Fibroblast of upper back skin (primary cell): ENCODE measurements at places on chromosomes 1 and 21.

- no peak for DNase-seq
Measured at GRCh38 chr1:160489513-160490261, 33.4 kb downstream of the SLAMF6 start.

- no peak for DNase-seq
Measured at GRCh38 chr1:157952601-157953000, 40.8 kb upstream of the KIRREL1 start.

GRCh38 chr21:25895565-25896205 lies 160.9 kb downstream of the GABPA start:
- peak; percentile 36 for DNase-seq

DNA sequence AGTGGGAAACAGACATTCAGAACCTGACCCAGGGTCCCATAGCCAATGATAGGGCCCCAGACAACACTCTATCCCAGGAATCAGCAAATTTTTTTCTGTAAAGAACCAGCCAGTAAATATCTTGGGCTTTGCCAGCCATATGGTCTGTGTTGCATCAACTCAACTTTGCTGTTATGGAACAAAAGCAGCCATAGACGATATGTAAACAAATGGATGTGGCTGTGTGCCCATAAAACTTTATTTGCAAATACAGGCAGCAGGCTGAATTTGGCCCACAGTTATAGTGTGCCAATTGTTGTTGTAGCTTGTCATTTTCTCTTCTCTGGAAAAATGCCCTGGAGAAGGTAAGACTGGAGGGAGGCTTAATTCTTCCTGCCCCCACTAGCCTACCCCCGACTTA lies 431.1 kb upstream of the VAMP3 start:
- no peak for DNase-seq

- DNase-seq = no peak
Measured at GRCh38 chr1:92663775-92664174, 121.1 kb downstream of the EVI5 start.

DNA sequence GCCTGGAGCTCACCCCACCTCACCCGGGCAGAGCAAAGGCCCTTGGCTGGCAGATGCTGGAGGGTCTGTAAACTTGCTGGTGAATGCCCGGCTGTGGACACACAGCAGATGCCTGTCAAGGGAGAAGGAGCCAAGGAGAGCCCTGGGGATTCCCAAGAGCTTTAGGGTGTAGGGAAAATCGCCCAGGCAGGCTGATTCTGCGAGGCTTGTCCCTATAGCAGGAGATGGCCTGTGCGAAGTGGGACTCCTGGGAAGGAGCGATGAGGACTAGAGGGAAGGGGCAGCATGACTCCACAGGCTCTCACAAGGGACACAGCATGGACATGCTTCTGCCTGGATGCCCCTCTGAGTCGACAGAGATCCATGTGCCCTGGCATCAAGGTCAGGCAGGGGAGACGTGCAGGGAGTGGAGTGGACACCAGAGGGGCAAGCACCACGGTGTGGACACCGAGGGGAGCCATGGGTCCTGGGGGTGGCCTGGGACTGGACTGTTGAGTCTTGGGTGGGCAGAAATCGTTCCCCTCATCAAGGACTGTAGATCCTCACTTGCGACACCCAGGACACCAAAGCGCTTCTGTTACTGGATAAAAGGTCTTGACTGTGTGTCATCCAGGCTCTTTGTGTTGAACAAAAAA lies 71.4 kb upstream of the ABCG1 start:
- DNase-seq = no peak

DNA sequence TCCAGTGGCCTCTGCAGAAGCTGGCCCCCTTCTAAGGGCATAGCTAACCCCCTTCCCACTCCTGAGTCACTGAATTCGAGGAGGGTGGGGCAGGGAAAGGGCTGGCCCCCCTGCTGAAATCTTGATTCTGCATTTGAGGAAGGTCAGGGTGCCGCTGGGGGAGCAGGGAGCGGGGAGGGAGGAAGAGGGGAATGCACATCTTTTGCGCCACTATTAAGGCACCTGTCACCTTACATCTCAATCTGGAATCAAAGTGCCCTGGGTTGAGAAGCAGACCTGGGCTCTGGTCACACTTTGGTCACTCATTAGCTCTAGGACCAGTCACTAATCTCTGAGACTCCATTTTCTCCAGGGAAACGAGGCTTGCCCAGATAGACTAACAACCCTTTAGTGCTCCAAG lies 62.0 kb downstream of the TOR1AIP2 start:
- no peak for DNase-seq

DNA sequence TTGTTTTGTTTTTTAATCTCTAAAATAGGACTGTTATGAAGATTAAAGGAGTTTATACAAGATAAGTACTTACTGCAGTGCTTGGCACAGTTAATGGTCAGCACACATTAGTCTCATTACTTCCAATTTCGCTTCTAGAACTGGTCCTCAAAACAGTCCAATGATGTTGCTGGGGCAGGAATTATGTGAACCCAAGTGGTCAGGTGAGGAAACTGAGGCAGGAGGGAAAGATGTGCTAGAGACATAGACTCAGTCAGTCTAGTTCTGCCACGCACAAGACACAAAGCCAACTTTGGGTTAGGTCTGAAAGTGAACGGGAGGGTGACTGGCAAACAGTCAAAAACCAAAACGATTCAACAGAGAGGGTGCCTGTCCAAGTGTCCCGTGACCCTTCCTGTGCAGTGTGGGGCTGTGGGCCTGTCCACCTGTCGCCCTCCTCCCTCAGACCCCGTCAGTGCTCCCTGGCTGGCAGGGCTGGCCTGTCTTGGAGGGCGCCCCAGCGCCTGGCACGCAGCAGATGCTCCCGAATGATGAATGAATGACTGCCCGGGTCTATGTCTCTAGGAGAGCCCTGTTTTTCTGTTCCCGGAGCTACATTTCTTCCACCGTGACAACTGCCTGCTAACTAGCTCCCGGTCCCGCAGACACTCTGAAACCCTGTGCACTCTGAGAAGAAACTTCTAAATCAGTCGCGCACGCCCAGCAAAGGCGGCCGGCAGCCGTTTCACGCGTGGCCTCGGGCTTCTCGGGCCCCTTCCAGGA lies 2.4 kb downstream of the LRP8 start:
- no peak for DNase-seq

DNA sequence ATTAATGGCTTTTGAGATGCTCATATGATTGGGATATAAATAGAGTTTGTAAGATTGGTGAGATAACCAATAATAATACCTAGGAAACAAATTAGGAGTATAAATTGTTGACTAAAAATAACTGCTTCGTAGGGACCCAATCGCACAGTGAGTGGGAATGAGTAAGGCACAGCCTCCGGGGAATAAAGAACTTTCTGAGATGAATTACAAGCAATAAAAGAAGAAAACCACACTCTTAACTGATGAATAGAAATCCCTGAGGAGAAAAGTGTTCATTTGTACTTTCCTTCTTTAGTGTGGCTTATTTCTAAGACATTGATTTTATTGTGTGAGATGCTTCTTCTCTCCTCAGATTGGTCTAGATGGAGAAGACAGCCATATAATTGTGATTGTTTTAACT lies 443.4 kb upstream of the PRMT6 start:
- peak; percentile 27 for DNase-seq

- peak; percentile 33 for DNase-seq
Measured at GRCh38 chr1:66685265-66685664, 67.0 kb upstream of the DYNLT5 start.

DNA sequence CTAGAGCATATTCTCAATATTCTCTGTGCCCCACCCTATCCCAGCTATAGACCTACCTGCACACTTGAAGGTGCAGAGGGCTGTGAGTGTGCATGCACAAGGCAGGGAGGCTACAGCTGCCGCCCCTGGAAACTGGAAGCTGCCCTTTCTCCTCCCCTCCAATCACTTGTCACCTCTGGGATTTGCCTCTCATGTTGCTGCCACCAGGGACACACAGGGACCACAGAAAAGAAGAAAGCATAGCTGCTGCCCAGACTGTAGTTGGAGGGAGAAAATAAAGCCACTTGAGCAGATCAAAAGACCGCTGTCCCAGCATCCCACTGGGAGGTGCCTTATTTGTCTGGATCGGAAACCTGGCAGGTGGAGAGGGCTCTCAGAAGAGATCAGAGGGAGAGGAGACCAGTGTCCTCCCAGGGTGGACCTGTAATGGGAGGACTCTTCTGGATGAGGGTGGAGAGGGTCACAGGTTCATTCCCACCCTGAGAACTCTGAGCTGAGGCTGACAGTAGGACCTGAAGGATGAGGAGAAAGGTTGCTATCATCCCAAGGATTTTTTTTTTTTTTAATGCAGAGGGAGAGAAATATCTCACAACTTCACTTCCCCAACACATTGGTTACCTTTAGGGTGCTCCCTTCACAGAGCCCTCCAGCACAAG lies 7.6 kb upstream of the INPP5B start:
- no peak for DNase-seq

DNA sequence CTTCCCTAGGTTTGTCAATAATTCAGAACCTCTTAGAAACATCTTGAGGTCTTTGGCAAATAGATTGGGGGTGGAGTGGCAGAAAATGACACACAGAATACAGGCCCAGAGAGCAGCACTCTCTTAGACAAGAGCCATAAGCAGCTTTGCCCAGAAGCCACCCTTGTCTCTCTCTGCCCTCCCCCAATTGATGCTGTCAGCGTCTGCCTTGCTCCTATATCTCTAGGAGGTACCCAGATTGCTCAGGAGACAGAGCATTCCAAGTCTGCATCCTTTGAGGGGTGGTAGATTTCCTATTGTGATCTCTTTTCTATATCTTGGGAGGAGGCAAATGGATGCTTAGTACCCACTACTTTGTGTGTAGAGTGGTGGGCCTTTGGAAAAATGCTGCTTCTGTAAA lies 1.8 kb downstream of the RGL1 start:
- DNase-seq = no peak

DNA sequence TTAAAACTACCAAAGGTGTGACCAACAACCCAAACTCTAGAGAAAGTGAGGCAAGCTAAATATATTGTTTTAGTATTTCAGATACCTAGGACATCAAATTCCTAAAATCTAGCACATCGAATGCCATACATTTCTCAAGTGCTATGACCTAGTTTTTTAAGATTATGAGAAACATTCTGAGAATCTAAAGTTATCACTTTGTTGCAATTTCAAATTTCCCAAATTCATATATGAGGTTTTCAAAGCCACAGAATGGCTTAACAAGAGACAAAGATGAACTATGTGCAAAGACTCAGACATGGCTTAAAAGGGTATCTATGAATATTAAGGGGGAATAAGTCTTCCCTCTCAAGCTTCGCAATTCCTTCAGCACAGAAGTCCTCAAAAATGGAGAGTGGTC lies 6.8 kb downstream of the SCYL3 start:
- DNase-seq = no peak

DNA sequence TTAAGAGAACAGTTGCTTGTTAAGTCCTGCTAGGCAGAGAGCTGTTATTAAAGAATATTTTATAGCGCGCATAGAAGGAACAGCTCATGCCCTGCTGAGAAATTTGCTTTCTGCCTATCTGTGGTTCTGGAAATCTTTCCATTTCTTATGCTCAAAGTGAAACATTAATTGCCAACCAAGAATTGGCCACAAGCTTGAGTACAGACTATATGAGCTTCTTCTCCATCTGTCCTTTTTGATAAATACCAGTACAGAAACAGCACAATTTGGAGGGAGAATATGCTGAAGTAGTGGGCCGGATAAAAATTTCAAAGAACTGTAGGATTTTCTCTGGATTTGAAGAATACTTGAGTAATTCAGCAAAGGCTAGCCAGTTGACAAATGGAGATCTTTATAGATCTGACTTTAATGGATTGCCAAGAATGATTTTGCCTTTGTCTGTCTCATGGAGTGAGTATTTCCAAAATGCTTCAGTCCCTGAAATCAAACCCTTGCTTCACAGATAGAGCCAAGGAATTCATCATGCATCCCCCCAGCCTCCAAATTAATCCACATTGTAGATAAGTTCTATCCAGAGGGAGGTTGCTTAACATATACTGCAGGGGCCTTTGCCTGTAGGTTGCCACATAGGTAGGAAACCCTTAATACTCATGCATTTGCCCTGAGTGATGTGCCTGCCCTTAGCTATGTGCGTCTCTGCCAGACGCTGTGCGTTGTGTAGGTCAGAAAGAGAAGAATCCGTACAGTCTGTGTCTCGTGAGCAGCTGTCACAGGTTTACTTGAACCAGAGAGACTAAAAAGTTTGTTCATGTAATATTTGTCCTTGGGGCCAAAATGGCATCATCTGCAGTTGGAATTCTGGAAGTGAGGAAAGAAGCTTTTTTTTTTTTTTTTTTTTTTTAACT lies 44.2 kb downstream of the SMYD2 start:
- no peak for DNase-seq
